ENCODE measurements at places on chromosomes 12 and 14.
A peak's percentile ranks its signal among the peaks of the same experiment; 100 is the strongest.

- DNase-seq: no peak
These were observed 17.0 kb downstream of the TEDC1 start for GRCh38 chr14:105508069-105508468.

- peak; percentile 20 for DNase-seq
These were observed 54.0 kb downstream of the ZNF641 start for GRCh38 chr12:48296586-48297282.

DNA sequence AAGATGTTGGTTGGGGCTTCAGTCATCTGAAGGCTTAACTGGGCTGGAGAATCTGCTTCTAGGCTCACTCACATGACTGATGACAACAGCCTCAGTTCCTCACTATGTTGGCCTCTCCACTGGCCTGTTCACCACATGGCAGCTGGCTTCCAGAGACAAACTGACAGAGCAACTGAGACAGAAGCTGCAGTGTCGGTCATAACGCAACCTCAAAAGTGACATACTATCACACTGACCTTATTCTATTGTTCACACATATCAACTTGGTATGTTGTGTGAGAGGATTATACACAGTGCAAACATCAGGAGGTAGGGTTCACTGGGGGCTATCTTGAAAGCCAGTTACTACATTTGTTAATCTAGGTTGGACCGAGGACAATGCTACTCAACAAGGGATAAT lies 92.9 kb downstream of the PAWR start:
- no peak for DNase-seq

DNA sequence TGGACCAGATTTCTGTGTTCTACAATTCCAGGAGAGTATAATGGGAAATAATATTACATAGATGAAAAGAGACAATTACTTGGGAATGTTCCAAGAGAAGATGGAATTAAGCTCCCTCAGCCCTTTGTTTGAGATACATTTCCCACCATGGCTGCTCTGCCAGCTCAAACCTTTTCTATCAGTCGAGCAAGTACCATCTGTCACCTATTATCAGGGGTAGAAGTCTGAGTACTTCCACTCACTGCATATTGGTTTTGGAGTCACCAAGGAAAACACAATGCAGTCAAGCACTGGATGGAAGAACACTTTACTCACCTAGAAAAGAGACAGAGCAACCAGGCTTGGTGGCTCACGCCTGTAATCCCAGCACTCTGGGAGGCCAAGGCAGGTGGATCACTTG lies 270.4 kb upstream of the FAR2 start:
- no peak for DNase-seq

DNA sequence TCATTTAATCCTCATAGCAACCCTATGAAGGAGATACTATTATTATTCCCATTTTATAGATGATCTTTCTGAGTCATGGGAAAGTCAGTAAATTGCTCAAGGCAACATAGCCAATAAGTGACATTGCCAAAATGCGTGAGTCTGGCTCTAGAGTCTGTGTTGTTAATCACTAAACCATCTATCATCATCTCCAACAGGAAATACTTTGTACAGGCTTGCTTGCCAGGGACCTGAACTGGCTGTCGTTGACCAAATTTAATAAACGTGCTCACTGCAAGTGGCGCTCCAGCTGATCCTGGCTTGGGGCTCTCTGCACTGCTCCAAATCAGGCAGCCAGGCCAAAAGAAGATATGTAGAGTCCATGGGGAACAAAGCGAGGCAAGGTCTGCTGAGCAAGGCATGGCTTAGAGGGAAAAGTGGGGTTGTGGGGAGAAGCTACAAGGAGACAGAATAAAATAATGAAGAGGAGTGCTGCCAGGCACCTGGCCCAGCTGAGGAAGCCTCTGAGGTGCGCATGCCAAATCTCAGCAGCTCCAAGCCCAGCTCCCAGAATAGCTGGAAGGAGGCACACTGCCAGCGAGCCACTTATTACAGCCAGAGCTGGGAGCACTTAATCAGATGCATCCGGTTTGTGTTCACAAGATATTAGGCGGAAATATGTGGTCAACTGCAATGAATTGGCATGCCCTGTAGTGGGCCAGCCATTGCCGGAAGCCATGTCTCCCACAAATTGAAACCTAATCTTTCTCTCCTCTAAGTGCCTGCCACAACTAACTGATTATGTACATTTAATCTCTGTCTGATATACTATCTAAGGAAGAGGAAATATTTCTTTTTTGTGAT lies 43.3 kb upstream of the PTPRO start:
- peak; percentile 11 for DNase-seq

GRCh38 chr12:41344776-41345470 lies 156.8 kb downstream of the PDZRN4 start:
- no peak for DNase-seq

DNA sequence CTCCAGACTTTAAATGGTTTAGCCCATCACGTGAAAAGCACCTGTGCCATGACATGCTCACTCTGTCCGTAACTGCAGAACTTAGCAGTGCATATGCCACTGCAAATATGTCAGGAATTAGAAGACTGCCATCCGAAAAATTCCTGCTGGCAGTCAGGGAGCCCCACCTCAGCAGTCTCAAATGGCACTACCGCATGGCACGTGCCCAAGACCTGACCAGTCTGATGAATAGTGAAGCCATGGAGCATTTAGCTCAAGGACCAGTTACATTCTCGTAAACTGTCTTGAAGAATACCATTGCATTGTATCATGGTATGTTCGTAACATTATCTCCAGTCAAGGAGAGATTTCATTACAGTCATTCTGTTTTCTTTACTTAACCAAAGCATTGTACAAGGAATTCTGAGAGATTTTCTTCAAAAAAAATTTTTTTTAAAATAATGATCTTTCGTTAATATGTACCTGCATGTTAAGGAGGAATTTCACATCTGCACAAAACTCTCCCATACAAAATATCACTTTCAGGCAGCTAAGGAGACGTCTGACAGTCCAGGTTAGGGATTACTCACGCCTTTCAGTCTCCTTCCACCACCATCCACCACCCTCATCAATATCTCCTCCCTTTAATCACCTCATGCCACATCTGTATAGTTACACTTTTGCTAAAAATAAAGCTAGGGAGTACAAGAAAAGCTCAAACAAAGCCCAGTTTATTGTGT lies 138.5 kb downstream of the ANO2 start:
- DNase-seq: no peak

DNA sequence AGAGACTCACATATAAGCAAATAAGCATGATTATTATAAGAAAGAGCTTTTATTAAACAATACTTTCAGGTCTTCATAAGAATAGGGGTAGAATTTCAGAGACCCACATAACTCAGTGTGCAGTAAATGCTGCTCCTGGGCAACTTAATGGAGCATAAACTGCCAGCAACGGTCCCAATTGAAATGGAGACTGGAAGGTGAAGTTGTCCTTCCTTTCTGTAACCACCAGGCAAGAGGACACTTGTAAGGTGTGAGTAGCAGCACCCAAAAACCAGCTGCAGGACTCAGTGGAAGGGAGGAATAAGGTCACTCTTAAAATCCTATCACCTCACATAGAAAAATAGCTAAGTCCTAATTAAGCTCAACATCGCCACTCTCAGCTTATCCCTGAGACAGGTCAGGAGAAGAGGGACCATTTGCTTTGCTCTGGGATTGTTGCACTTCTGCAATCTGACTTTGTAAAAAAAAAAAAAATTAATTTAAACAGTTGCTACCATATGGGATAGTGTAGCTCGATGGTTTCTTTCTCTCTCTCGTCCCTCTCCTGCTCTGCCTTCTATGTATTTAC lies 22.7 kb upstream of the LTA4H start:
- DNase-seq: no peak

- no peak for DNase-seq
These were observed 14.4 kb upstream of the SPSB2 start for GRCh38 chr12:6887460-6887859.

- DNase-seq: no peak
These were observed 100.1 kb downstream of the CRADD start for GRCh38 chr12:93777254-93777653.

DNA sequence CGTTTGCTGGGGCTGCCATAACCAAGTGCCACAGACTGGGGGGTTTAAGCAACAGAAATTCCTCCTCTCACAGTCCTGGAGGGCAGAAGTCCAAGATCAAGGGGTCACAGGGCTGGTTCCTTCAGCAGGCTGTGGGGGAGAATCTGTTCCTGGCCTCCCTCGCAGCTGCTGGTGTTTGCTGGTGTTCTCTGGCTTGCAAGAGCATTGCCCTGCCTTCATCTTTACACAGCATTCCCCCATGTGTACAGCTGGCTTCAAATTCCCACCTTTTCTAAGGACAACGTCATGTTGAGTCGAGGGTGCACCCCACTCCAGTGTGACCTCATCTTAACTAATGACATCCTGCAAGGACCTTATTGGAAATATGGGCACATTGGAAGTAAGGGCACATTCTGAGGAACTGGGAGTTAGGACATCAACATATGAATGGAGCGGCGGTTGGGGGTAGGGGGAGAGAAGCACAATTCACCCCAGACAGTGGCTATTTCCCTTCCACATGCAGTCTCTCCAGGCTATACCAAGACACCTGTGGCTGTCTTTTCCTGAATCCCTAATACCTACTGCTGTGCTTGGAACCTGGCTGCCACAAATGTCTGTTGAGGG lies 123.6 kb downstream of the FOXN3 start:
- DNase-seq: no peak

- peak; percentile 26 for DNase-seq
These were observed 53.3 kb upstream of the CERS5 start for GRCh38 chr12:50220363-50220995.

DNA sequence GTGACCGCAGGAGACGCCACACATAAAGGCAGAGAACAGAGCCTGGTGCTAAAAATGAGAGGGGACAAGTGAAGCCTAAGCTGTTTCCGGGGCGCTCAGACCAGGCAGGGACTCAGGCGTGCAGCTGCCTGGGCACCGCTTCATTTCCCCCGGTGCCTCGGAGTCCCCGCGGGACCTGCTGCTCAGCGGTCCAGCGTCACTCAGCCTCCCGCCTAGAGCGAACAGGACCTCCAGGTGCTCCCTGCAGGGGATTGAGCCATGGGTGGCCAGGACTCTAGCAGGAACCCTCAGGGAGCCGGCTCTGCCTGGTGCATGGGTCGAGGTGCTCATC lies 31.0 kb downstream of the CCDC85C start:
- no peak for DNase-seq

DNA sequence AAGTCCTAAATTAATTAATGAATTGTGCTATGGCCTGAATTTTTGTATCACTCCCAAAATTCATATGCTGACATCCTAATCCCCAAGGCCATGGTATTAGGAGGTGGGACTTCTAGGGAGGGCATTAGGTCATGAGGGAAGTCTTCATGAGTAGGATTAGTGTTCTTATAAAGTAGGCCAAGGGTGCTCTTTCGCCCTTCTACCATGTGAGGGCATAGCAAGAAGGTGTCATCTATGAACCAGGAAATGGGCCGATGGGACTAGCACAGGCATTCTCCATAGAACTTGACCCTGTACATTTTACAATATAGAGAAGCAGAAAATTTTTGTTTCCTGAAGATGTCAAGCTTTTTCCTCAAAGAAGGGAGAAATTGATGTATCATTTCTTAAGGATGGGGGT lies 12.5 kb downstream of the SYT10 start:
- DNase-seq: no peak

- DNase-seq: no peak
These were observed 24.0 kb downstream of the CLECL1 start for GRCh38 chr12:9708853-9709252.

DNA sequence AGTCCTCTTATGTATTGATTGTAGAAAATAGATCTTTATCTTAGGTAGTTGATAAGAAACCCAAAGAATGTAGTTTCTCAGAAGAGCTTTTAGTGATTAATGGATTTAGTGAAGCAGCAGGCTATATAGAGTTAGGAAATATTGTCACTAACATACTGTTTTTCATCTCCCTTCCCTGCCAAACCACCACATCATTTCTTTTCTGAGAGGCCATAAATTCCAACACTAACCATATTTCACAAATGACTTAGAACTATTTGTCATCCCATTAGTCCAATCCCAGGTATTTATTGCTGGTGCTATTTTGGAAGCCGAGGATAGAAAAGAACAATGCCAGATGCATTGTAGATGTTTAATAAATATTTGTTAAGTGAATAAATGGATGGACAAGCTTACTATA lies 185.7 kb downstream of the KICS2 start:
- no peak for DNase-seq

- no peak for DNase-seq
These were observed 53.4 kb upstream of the DACT1 start for GRCh38 chr14:58584383-58584782.

GRCh38 chr12:120836114-120836684 lies 68.0 kb downstream of the SPPL3 start:
- DNase-seq: no peak

DNA sequence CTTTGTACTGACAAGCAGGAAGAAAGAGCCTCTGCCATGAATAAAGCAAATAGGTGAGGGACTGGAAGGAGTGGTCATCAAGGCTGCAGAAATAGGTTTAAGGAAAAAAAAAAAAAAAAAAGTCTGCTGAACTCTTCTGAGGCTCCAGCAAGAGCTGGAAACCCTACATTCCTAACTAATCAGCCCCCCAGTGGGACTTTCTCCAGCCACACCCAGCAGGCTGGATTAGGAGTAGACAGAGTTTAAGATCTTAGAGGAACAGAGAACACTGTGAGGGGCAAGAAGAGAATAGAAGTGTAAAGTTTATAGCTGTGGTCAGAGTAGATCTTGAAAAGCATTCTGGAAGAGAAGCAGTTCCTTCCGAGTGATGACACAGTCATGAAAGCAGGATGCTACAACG lies 66.4 kb downstream of the ATXN2 start:
- DNase-seq: no peak

- no peak for DNase-seq
These were observed 149.1 kb upstream of the ATP2B1 start for GRCh38 chr12:89857652-89858274.

DNA sequence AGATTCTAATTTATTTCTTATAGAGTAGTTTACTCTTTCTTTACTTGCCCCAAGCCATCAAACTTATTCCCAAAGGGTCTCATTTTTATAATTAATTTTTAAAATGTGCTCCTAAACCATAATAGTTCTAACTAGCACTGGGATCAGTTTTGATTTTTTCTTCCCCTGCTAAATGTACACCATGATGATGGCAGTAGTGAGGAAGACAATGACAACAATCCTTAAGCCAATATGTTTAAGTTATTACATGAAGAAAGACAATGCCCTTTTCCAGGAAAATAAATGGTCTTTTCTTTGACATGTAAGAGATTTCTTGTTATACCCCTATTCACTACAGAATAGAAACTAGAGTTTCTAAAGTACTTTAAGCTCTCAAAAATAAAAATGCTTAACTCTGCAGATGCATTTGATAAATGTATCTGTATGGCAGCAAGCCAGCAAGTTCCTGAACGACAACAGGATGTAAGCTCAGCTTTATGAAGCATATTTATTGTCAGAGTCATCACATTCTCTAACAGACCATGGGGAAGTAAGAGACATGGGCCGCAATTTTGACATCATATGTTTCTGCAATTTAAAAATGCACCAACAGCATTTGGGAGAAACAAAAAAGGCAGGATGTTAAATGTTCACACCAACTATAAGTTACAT lies 36.0 kb upstream of the SNX6 start:
- peak; percentile 37 for DNase-seq

- DNase-seq: no peak
These were observed 189.5 kb upstream of the HMGA2 start for GRCh38 chr12:65634626-65635331.
